NCI-H524 (cell line): ENCODE measurements at places on chromosomes 5 and 9.

DNA sequence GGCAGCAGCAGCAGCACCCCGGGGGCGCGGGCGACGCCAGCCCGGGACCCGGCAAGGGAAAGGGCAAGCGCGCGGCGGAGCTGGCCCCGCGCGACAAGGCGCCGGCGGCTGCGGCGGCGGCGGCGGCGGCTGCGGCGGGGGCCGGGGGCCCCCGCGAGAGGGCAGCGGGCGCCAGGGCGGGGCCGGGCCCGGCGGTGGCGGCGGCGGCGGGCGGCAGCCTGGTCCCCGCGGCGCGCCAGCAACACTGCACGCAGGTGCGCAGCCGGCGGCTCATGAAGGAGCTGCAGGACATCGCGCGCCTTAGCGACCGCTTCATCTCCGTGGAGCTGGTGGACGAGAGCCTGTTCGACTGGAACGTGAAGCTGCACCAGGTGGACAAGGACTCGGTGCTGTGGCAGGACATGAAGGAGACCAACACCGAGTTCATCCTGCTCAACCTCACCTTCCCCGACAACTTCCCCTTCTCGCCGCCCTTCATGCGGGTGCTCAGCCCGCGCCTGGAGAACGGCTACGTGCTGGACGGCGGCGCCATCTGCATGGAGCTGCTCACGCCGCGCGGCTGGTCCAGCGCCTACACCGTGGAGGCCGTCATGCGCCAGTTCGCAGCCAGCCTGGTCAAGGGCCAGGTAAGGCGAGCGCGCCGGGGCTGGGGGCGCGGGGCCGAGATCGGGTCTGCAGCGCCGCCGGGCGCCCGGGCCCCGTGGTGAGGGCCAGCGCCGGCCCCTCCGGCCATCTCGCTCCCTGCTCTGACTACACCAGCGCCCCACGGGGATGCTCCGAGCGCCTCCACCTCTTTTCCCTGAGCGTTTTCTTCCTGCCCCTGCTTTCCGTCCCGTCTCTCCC lies at the start of gene UBE2QL1:
TSS of gene UBE2QL1 (plus strand) at position 238 of the 843 bp plus-strand sequence. CDS start at position 273, 35 bp downstream.
- DNase-seq, result peak; percentile 64

DNA sequence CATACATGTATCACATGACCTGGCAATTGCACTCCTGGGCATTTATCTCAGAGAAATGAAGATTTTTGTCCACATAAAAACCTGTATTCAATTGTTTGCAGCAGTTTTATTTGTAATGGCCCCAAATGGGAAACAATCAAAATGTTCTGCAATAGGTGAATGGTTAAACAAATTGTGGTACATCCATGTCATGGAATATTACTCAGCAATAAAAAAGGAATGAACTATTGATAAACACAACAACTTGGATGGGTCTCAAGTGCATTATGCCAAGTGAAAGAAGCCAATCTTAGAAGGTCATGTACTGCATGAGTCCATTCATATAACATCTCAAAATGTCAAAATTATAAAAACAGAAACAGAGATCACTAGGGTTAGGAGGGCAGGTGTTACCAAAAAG lies 1.5 kb upstream of the NDUFS4 start:
- no peak for DNase-seq

DNA sequence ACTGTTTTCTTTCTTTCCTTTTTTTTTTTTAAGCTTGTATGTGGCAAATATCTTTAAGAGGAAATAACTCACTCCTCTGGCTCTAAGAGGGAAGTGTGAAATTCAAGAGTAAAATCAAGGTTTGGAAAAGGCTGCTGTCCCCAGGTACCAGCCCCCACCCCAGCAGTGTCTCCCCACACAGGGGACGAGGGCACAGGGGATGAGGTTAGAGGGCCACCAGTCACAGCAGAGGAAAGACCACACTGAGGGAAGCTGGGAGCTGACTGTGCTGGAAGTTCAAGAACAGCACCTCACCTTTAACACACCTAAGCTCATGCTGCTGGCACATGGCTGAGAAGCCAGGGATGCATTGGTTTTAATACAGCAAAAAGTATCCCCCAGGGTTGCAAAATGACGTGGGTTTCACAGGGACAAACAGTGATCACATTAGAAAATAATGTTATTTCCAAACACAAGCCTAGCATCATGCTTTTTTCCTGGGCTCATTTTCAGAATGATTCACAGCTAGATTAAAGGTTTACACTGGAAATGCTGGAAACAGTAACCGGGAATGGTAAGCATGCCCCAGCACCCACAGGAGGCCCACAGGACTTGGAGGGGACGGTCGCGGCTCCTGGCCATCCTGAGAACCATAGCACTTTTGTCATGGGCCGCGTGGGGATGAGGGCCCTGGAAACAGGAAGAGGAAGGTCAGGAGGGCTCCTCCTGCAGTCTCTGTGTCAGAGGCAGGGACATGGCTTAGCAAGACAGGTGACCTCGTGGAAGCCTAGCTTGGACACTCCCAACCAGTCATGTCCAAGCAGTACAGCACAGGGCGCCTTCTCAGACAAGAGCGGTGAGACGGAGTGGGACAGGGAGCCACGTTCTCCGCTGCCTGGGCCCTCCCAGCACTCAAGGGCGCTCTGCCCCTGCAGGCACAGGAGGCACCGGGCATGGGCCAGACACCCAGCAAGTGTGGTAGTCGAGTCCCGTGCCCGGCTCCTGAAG lies 6.9 kb downstream of the LPCAT1 start:
- no peak for DNase-seq

- DNase-seq, result no peak
These were observed 1.9 kb downstream of the TBC1D2 start for GRCh38 chr9:98253565-98253964.

GRCh38 chr5:15474143-15474719 lies 25.7 kb upstream of the FBXL7 start:
- no peak for DNase-seq

GRCh38 chr5:128632264-128632663 lies 94.2 kb upstream of the FBN2 start:
- no peak for DNase-seq

DNA sequence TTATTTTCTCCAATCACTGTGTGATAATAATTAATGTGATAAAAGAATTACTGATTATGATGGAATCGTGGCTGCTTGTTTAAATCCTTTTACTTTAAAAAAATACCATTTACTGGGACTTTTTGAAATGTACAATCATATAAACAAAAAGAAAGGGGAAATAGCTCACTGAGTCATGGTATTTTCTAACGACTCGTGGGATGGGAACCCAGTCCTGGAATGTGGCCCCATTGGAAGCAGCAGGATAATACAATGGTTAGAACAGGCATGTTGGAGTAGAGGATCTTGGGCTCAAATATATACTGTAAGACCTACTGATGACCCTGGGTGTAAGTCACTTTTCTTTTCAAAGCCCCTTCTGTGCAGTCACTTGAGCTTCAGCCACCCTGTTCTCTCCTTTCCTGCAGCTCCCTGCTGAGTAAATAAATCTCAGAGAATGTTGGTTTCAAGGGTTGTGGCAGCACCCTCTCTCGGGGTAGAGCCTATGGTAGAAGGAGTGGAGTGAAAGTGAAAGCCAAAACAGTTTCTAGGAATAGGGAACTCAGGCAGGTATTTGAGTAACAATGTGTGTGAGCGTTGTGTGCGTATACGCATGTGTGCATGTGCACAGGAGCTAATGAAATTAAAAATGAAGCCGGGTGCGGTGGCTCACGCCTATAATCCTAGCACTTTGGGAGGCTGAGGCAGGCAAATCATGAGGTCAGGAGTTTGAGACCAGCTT lies 40.8 kb upstream of the LARP1 start:
- DNase-seq, result no peak

DNA sequence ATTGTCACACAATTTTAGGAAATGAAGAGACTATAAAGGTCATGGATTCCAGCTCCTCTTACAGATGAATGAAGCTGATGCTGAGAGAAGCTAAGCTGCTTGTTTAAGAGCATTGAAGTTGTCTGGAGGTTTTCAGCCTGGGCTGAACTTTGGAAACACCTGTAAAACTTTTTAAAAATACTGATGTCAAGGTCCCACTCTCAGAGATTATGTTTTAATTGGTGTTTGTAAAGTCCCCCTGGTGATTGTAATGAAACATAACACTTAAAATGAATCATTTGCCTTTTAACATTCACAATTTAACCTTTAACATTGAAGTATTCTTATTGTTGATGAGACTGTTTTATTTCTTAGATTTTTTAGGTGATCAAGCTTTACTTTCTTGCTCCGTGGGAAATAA lies 16.4 kb downstream of the RAD23B start:
- no peak for DNase-seq

GRCh38 chr5:168311061-168311566 lies 19.7 kb downstream of the WWC1 start:
- no peak for DNase-seq

GRCh38 chr5:31273631-31274378 lies 80.3 kb downstream of the CDH6 start:
- no peak for DNase-seq

DNA sequence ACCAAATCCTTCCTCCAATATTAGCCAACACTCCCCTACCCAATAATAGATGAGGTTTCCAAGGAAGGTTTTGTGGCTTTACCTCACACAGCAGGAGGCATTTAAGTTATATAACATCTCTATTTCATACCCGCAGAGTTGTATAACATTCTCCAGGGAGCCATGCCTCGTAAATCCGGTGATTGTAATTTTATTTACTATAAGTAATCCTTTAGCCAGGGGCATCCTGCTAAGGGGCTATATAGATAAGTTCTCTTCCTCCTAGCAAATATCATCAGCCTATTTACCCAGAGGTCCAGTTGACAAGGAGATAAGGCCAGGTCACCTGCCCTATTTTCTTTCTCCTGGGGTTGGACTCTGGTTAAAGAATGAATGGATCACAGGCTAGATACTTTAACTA lies 2051.0 kb downstream of the EFNA5 start:
- no peak for DNase-seq

- peak; percentile 61 for DNase-seq
These were observed 163.2 kb downstream of the HCN1 start for GRCh38 chr5:45532826-45533624.

- DNase-seq, result peak; percentile 68
These were observed 251.5 kb downstream of the FSTL4 start for GRCh38 chr5:133360693-133361472.

GRCh38 chr5:14129123-14129522 lies 14.0 kb upstream of the TRIO start:
- no peak for DNase-seq

DNA sequence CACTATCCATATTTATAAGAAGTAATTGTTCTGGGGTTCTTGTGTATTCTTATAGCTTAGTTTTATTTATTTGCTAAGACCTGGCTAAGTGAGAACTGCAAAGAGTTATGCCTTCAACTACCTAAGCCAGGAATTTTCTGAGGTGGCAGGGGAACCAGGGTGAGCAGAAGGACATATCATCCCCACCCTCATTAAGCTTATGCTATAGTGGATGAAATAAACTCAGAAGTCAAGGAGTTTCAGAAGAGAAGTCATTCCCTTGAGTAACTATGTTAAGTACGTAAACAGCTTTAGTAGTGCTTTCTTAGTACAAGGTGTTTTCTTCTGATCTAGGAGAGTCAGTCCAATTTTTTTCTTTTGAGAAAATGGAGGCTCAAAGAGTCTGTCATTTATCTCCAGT lies 41.7 kb downstream of the STK32A start:
- DNase-seq, result no peak
